ENCODE measurements at places on chromosomes 4 and X.

- no peak for DNase-seq
Observed at GRCh38 chrX:53714580-53715345, 28.2 kb upstream of the HUWE1 start.

DNA sequence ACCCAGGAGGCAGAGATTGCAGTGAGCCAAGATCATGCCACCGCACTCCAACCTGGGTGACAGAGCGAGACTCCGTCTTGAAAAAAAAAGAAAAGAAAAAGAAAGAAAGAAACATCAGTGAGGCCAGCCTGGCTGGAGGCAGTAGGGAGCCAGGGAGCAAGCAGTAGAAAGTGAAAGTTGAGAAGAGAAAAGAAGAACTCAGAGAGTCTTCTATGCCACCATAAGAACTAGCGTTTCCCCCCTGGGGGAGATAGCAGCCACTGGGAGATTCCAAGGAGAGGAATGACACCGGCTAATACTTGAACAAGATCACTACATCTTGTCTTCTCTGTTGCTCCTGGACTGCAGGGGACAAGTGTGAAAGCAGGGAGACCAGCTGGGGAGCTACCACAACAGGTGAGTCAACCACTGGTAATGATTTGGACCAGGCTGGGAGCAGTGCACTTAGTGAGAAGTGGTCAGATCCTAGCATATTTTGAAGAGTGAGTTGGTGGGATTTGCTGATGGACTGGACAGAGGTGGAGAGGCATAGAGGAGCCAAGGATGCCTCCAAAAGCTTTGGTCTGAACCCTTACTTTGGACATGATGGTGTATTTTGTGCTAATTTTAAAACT is 33.4 kb downstream of the SLC2A9 start:
- DNase-seq = no peak

- DNase-seq = no peak
Observed at GRCh38 chrX:110046971-110047370, 44.1 kb downstream of the TMEM164 start.

GRCh38 chrX:109831326-109831985 is 98.4 kb upstream of the ACSL4 start:
- no peak for DNase-seq

DNA sequence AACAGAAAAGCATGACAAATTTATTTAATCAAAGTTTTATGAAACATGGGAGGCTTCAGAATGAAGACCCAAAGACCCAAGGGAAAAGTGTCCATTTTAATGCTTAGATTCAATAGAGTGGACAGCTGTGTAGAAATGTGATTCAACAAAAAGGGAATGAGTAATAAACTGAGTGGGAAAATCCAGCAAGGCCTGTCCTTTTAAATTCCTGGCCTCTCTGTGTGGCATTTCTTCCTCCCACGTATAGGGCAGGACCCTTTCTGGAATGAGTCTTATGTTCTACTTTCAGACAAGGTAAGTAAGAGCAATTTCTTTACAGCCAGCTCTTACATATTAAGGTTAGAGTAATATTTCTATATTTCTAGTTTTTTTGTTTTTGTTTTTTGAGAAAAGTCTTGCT is 14.5 kb downstream of the AASDH start:
- DNase-seq = no peak

DNA sequence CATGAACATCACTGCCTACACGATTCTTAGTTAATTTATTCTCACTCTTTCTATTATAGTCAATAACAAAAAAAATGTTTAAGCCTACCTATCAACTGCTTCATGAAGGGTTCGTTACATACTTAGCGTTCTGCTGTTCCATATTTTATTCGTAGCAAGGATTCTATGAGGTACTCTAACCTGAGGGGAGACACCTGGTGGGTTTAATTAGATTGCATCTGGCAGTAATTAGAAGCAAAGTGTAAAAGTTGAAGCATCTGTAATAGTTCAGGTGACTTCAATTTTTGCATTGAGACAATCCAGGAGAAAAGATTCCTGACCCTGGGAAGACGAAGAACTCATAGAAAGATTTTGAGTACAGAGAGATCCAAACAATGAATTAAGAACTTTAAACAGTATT is 1655.8 kb upstream of the TENM3 start:
- DNase-seq = no peak

DNA sequence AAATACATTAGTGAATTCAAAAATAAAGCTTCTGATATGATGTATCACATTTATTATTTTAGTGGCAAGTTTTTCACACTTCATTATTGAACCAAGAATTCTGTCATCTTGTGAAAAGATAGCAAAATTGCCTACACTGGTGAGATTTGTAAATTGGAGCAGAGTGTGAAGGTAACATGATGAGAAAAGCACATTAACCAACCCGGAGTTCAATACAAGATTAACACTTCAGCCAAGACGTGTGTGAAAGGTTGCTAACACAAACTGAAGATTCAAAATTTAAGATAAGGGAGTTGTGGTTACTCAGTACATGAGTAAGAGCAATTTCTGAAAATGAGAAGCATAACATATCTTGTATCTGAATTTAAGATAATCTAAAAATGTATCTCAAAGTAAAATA is 346.7 kb downstream of the PDHA2 start:
- DNase-seq = no peak

- DNase-seq = no peak
Observed at GRCh38 chr4:113613503-113613902, 148.0 kb downstream of the CAMK2D start.

DNA sequence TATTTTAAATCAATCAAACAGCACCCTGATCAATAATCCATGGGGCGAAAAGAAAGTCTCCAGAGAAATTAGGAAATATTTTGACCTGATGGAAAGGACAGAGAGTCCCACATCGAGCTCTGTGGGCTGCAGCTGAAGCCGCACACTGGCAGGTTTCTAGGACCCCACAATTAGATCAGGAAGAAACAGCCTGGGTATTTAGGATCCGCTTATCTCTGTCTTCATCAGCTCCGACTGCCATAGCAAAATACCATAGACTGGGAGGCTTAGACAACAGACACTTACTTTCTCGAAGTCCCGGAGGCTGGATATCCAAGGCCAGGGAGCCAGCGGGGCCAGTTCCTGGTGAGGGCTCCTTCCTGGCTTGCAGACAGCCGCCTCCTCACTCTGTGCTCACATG is 36.4 kb downstream of the CCNQ start:
- DNase-seq = no peak

GRCh38 chr4:77204621-77205020 is 47.6 kb downstream of the CCNG2 start:
- DNase-seq = no peak

DNA sequence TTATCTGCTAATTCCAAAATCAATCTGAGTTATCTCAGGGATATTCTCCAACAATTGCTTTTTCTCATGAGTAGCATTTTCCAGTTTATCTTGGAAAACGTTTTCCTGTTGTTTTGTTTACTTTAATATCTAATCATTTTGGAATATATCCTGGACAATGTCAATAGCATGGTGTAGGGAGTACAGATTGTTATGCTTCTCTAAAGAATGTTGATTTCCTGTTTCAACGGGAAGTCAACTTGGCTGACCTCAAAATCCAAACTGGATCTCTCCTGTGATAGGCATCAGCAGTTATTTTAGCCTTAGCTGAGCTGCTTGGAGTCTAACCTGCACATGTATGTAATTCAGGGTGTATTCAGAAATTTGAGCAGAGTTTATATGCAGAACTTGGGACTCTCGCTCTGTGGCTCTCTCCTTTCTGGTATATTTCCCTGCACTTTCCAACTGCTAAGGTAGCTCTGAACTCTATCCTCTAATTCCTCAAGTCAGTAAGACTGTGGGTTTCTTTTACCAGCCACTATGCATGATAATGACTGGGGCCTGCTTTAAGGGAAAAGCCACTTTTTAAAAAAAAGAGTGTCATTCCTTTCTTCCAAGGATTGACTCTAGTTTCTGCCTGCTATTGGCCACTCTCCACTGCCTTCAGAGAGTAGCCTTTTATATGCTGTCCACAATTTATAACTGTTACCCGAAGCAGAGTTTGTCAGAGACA is 7.7 kb downstream of the PRSS48 start:
- DNase-seq = no peak

DNA sequence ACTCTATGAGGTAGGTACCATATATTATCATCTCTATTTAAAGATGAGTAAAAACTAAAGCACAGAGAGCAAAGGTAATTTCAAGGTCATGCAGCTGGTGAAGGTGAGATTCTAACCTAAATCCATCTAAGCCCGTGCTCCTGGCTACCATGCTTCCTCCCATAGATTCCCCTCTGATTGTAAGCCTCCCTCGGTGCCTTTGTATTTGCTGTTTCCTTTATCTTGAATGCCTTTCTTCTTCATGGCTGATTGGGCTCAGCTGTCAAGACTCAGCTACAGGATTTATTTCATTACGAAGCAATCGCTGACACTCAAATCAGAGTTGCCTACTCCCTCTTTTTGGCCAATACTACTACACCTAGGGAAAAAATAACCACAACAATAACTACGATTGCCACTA is 217.1 kb downstream of the ARAP2 start:
- DNase-seq = no peak

DNA sequence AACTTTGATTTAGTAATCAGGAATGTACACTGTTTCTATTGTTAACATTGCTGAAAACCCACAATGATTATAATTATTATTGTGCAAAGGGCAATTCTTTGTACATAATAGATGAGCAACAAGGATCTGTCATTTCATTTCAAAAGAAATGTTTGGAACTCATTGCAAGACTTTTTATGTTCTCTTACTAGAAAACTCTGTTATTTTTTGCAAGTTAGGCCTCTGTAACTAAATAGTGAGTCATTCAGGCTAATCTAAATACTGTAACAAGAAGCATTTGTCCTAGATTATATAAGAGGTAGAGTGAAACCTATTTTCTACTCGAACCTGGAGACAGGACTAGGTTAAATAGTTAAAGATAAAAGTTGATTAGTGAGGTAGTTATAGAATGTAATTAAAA is 93.2 kb upstream of the FAM47B start:
- no peak for DNase-seq

- DNase-seq = no peak
Observed at GRCh38 chr4:26873391-26874026, 12.9 kb downstream of the STIM2 start.

- no peak for DNase-seq
Observed at GRCh38 chrX:1059576-1060561, 152.6 kb downstream of the CRLF2 start.

- no peak for DNase-seq
Observed at GRCh38 chr4:8157496-8157895, 1.1 kb downstream of the ABLIM2 start.

DNA sequence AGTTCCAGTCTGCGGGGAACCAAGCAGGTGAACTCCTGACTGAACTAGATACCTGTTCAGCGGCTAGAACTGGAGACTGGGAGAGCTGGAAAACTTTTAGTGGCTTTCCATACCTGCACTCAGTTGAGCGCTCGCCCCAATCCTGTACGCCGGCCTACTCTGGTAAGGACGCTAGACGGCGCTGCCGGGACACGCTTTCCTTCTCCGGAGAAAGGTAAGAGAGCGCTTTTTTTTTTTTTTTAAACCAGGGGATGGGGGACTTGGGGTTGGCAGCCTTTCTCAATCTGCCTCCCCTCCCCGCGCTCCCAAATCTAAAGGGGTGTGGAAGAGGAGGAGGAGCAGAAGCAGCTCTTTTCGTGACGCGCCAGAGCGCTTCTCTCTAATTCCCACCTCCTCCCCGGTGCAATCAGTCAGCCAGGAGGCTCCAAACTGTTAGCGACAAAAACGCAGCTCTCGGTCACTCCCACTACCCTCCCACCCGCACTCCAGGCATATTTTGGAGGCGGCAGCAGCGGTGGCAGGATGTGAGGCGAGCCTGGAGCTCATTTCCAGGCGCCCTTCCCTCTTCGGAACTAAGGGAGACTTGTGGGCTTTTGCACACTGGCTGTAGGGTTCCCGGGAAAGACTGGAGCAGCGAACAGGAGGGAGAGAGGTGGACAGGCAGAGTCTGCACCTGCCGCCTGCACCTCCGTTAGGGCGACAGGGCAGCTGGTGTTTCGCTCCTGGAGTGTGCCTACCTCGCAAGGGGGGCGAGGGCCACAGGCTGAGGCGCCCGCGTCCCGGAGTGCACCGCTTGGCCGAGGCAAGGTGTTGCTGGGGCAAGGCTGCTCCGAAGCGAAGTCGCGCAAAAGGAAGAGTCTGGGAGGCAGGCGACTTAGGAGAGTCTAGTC is at the start of gene IL1RAPL2:
Gene IL1RAPL2 (plus strand): TSS at position 409 of the 890 bp plus-strand sequence.
- no peak for DNase-seq

- DNase-seq = no peak
Observed at GRCh38 chrX:153438532-153438931, 7.3 kb downstream of the TREX2 start.

- DNase-seq = no peak
Observed at GRCh38 chr4:185232370-185232769, 23.0 kb downstream of the SNX25 start.

- no peak for DNase-seq
Observed at GRCh38 chr4:114312338-114312737, 286.3 kb upstream of the UGT8 start.

- DNase-seq = no peak
Observed at GRCh38 chr4:88742561-88742960, 44.9 kb upstream of the NAP1L5 start.

DNA sequence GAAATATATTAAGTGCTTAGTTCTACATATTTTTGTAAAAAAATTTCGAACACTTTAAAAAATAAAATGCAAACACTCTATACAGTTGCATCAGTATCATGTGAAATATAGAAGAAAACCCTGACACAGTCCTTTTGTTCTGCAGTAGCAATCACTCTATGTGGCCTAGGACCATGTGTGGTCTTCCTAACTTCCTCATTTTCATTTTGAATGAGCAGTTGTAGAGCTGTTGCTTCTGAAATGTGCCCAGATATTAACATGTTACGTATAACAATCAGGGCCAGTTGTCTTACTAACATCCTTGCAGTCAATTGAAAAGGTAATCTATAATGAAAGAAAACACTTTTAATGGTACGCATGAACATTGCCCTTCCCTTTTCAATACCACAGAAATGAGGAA is 107.9 kb downstream of the ZNF827 start:
- DNase-seq = no peak

DNA sequence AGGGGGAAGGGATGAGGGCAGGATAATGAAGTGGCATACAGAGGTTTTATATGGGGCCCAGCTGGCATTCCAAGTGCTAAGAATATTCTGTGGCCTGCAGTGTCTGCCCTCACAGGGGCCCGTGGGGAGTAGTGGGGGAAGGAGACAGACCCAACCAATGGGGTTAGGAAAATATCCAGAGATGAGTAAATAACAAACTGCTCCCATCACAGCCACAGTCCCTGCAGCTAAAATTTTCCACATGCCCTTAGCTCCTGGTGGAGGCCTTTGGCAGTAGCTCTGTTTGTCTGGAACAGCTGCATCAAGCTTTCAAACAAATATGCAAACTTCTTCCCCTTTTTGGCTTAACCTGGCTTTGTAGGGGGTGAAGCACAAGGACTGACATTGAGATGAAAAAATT is 3.1 kb downstream of the SRPX2 start:
- DNase-seq = no peak

DNA sequence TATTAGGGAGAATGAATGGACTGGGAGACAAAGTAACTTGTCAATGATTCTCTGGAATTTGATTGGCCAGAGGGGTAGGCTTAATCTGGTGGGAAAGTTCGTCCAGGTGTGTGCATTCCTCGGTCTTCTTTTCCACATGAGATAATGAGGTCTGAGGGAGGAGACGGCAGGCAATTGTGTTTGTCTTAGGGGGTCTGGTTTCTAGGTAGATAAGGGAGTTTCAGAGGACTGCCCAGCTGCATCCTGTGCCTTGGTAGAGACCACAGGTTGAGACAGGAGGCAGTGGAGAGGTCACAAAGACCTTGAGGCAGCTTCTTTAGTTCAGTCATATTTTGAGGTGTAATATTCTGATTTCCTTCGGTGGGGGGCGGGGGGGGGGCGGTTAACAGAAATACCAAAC is 4.3 kb downstream of the MGST2 start:
- DNase-seq = no peak

- no peak for DNase-seq
Observed at GRCh38 chrX:54044877-54045338, 635 bp upstream of the PHF8 start.

- no peak for DNase-seq
Observed at GRCh38 chr4:176123710-176124407, 58.2 kb downstream of the WDR17 start.
